ENCODE measurements at places on chromosomes 2 and 18. TPM values are rescaled to one million over a fixed set of nuclear protein-coding genes. Genes with fewer than 3 reads are reported as not detected.

- DNase-seq = no peak
These were observed 95.2 kb upstream of the BOD1L2 start for GRCh38 chr18:57051657-57052044.

DNA sequence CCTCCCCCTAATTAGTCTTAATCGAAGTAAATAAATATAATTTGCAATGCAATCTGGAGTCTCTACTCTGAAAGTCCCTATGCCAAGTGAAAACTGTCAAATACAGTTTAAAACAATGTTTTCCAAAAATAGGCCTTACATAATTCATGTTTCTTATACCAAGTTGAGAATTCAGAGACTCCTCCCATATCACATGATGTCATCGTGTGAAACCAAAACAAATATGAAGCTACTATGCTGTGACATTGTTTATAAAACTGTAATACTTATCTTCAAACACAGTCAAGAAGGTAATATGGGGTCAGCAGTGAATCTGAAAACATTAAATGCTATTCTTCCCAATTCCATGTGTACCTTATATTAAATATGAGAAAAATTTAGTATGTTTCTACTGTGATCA is 940.2 kb upstream of the FANCL start:
- DNase-seq = no peak

The CCDC68 gene
- not detected for total RNA-seq

The ADCY3 gene
- total RNA-seq = 42.4 TPM

DNA sequence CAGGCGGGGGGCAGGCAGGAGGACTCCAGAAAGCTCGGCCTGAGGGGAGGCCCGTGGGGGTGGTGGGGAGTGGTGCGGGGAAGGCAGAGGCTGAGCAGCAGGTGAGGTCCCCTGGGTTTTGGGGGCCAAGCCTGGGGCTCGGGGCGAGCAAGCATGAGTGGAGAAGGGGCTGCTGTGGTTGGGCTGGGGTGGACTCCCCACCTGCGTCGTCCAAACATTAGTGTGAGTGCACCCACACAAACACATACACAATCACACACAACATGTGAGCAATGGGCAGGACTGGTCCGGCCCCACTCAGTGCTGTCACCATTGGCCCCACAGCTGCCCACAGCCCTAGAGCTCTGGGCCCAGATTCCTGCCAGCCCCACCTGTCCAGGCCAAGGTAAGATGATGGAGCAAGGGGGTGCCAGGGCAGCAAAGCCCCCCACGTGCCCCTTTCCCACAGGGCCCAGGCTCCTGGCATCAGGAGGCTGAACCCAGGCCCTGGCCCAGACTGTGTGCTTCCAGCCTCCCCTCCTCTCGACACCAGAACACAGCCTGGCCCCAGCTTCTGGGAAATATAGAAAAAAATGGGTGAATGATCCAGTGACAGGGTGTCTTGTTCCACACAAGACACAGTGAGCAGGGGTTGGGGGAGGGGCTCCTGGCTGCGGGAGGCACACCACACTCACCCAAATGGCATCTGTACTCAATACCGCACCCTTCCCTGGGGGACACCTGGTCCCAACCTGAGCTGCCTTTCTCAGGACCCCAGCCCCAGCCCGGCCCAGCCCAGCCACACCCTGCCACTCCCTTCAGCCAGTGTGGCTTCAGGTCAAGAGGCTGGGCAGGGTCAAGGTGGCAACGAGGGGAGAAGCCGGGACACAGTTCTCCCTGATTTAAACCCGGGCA is 463 bp upstream of the ALPP start:
- DNase-seq = no peak

DNA sequence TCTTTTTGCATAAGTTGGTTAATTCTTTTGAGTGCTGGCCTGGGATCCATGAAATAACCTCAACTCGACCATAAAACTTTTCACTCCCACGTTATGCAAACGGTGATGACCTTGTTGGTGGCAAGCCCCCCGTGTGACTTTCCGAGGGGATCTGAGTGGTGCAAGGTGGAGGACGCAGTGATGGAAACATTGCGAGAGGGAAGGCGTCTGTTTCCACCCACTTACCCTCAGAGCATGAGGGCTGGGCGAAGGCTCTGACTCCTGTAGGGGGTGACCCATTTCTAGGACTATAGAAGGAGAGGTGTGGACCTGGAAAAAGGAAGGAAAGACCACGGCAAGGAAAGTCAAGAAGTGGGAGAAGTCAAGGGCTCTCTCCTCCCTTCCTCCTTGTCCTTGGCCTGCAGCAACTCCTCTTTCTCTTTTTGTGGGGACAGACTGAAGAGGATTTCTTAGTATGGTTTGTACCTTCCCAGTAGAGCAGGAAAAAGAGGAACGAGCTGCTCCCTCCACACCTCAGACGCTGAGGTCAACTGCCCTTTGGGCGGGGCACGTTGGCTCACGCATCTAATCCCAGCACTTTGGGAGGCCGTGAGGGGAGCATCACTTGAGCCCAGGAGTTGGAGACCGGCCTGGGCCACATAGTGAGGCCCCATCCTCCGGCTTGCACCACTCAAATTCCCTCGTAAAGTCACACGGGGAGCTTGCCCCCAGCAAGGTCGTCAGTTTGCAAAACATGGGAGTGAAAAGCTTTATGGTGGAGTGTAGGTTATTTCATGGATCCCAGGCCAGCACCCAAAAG is 15.5 kb upstream of the CD8A start:
- no peak for DNase-seq

The MROH2A gene
- not detected for total RNA-seq
